Stimulated activated CD4-positive, alpha-beta T cell treated with anti-CD3 and anti-CD28 coated beads, Interleukin-1b, Interleukin-23, amount 100 ng/mL, for 24 hours (primary cell): ENCODE measurements at places on chromosomes 12 and 14.

- no peak for DNase-seq
Observed at GRCh38 chr14:66242001-66242400, 244.2 kb upstream of the CCDC196 start.

DNA sequence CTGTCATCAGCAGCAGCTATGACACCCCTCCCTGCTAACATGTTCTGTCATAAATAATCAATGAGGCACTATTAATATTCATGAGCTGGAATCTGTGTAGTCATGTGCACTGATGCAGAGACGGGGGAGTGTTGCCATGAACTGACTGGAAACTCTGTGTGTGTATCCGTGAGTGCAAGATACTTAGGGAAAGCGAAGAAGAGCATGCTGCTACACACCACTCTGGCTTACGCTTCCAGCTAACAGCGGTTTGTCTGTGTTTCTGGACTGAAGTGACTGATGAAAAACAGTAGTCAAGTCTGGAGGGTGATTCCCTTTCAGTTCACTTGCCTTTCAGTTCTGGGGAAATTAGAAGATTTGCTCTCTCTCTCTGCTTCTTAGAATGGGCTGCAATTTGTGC is 249.4 kb downstream of the PDZRN4 start:
- DNase-seq: no peak

GRCh38 chr12:11785712-11786111 is 136.2 kb downstream of the ETV6 start:
- DNase-seq: no peak

GRCh38 chr12:40502322-40502721 is 189.9 kb upstream of the CNTN1 start:
- DNase-seq: no peak

GRCh38 chr12:49403971-49404450 is 36.7 kb downstream of the SPATS2 start:
- DNase-seq: no peak
